Tongue (tissue), 3 donors: ENCODE measurements at places on chromosomes 5 and 9.
A peak's percentile ranks its signal among the peaks of the same experiment; 100 is the strongest.

- no peak for DNase-seq
Observed at GRCh38 chr5:30765227-30765626, 428.3 kb upstream of the CDH6 start.

- peak; percentile 95 for DNase-seq
Observed at GRCh38 chr9:71830929-71831328, 62.6 kb upstream of the CEMIP2 start.

- DNase-seq: no peak
Observed at GRCh38 chr9:115137526-115137925, 19.6 kb upstream of the TNC start.

DNA sequence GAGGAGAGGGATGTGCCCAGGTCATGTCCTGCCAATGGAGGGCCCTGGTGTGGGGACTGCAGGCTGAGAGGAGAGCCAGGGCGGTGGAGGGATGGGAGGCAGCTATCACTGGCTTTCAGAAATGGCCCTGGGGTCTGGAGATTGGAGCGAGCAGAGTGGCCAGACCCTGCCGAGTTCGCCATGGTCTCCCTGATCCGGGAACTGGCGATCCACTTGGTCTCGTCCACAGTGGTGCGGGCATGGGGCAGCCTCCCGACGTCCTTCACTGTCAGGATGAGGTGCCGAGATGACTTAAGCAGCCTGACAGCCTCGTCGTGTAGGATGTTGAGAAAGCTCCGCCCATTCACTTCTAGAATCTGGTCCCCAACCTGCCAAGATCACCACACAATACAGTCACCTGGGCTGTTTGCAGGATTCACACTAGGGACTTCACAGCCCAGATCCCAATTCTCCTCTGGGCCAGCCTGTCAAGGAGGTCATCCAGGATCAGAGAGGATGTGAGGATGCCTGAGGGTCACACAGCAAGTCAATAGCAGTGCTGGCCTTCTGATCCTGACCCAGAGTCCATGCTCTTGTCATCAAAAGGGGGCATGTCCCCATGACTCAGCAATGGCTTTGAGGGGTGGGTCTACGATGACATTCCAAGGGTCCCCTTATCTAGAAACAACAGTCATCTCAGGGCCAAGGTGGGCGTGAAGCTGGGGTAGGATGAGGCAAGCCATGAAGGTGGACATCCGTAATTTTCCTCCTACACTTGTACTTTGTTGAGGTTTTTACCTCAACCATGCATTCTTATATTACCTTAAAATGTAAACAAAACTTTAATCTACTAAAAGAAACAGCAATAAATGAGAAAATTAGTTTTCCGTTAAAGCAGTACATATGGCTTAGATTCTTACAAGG is 38.5 kb upstream of the AKNA start:
- DNase-seq: no peak

DNA sequence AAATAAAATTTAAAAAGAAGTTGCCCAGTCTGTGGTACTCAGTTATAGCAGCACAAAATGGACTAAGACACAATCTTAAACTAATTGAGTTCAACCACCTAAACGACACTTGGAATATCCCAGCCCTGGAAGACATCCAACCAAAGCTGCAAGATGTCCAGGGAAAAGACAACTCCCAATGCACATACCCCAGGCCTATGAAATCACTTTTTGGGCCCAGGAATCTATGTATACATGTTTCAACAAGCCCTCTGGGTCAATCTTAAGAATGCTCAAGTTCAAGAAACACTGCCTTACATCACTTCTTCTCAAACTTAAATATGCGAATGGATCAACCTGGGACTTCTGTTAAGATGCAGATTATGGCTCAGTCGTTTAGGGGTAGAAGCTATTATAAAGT is 148.6 kb downstream of the ELAVL2 start:
- no peak for DNase-seq

DNA sequence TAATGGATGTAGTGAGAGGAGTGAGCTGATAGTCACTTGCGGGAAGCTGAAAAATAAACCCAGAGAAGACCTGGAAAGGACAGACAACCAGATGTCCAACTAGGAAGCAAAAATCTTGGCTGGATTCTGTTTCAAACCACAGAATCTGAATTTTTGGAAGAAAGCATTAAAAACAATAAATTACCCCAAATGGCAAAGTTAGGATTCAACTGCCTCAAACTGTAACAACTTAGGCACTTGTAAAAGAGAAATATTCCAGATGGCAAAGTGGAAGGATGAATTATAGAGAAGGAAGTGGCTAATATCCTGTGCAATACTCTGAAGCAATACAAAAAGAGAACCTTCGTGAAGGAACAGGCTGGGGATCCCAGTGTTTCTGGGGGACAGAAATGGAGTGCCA is 46.8 kb upstream of the SLIT3 start:
- no peak for DNase-seq

GRCh38 chr9:5566054-5566618 is 55.8 kb downstream of the PDCD1LG2 start:
- DNase-seq: no peak

GRCh38 chr9:137376386-137376785 is 46.6 kb downstream of the EXD3 start:
- DNase-seq: no peak

DNA sequence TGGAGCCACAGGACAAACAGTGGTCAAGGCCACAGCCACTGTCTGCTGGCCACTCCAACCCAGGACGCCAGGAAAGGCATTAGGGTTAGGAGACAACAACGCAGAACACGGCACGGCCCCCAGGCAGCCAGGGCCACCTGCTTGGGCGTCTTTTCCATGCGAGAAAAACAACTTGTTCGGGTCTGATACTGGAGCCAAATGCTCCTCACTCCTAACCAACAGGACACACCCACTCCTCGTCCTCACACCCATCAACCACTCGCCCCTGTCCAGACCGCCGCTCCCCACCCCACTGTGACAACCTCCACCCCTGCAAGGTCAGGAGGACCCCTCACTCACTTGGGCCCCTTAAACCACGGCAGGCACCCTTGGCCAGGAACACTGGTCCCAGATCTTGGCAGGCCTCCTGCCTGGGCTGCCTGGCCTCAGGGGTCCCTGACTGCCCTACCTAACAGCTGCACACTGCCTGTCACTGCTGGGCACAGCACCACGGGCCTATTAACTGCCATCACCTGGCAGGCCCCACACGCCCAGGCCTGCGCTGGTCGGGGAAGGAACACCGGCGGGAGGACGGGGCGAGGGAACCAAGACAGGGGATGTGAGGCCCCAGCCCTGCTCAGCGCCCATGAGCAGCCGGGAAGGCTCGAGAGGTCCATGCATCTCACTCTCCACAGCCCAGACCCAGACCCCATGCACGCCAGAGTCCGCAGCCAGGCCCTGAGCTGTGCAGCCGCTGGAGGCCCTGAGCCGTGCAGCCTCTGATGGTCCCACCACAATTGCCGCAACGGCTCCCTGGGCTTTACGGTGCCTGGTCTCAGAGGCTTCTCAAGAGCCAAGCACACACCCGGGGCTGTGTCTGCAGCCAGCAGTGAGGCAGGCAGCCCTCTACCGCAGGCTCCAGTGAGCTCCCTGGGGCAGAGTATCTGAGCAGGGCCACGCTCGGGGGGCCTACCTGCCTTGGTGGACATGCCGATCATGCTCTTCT is 13.8 kb downstream of the CLPTM1L start:
- DNase-seq: peak; percentile 43

- no peak for DNase-seq
Observed at GRCh38 chr5:6358434-6358820, 19.9 kb downstream of the MED10 start.

DNA sequence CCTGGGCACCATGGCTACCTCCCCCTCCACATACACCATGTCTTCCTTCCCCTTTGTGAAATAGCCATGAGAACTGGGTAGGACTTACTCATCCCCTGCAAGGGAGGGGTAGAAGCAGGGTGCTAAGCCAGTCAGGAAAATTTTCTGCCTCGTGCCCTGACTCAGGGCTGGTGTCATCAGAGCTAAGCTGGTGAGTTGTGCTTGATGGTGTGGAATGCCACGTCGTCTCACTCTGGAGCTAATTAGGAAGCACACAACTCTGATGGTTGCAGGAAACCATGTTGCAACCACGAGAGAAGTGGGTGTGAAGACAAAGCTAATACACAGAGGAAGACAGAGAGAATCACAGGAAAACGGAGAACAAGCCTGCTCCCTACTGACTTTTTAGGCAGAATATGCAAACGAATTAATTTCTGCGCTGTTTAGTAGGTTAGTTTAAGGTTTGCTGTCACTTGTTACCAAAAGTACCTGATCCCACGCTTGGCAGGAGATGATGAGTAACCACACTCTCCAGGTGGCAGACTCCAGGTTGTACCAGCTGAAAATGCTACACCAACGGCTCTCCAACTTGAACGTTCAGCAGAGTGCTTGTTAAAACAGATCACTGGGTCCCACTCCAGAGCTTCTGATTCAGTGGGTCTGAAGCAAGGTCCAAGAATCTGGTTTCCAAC is 54.5 kb downstream of the STK10 start:
- no peak for DNase-seq

DNA sequence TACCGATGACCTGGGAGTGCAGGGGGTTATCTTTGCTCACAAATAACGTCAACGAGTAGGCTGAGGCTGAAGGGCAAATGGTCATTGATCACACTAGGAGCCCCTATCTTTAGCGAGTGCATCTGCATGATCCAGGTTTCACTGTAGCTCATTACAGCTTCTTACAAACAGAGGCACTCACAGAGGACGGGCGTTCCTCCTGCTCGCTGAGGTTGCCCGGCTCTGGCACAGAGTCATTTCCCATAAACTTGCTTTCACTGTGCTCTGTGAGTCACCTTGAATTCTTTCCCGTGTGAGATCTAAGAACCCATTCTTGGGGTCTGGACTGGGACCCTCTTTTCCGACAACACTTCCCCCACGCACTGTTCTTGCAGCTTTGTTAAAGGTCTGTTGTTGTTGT is 1.9 kb upstream of the PAEP start:
- no peak for DNase-seq

- no peak for DNase-seq
Observed at GRCh38 chr5:170442921-170443320, 53.8 kb upstream of the KCNMB1 start.

- peak; percentile 48 for DNase-seq
Observed at GRCh38 chr5:10533226-10533625, 30.6 kb upstream of the ANKRD33B start.

DNA sequence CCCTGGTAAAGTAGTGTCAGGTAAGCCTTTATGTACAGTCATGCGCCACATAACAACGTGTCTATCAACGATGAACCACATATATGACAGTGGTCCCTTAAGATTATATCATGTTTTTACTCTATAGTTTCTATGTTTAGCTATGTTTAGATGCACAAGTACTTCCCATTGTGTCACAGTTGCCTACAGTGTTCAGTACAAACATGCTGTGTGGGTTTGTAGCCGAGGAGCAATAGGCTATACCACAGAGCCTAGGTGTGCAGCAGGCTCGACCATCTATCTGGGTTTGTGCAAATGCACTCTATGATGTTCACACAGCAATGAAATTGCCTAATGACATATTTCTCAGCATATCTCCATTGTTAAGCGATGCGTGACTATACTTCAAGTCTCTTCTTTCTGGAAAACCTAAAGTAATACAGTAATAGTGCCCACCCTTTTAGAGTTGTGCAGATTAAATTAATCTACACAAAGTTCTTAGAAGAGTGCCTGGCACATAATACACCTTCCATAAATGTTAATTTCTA is 295.9 kb downstream of the ARHGAP26 start:
- DNase-seq: no peak

GRCh38 chr5:78671609-78672008 is 23.0 kb upstream of the LHFPL2 start:
- no peak for DNase-seq

DNA sequence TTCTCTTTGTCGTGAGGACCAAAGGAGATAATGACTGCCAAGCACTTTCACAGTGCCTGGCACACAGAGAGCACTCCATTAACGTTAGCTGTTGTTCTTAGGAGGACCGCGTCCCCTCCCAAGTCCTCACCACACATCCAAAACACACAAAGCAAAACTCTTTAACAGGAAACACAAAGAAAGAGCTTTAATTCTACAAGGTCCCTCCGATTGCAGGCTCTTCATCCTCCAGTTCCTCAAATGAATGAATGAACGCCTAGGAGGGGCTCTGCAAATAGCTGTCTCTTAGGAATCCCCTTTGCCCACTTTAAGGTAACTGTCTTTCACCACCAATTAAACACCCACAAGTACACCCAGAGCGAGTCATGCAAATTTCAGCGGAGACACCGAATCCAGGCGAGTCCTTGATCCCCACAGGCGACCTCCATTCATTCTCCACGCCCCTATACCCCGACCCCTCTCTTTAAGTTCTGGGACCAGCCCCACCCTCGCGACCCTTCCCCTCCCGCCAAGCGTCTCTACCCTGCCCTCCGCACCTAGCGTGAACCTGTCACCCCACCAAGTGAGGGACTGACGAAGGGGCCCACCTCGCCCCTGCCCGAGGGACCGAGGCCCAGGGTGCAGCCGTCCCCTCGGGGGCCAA is 644 bp downstream of the TSC1 start:
- DNase-seq: no peak

DNA sequence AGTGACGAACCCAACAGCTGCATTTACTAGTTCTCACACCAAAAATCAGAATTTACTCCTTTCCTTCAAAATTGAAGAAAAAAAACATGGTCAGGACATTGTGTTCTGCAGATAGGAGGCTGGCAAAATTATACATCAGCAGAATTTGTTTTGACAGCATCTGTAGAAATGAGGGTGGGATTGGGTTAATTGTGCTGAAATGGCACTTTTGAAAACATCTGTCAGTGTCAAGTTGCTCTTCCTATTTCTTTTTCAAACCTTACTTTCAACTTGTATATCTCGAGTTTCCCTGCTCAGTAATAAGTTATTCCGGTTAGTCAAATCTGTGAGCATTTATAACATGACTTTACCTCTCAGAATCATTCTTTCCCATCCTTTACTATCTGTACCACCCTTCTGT is 19.8 kb downstream of the WDR36 start:
- DNase-seq: no peak

- DNase-seq: no peak
Observed at GRCh38 chr9:72131206-72131605, 18.0 kb upstream of the GDA start.

DNA sequence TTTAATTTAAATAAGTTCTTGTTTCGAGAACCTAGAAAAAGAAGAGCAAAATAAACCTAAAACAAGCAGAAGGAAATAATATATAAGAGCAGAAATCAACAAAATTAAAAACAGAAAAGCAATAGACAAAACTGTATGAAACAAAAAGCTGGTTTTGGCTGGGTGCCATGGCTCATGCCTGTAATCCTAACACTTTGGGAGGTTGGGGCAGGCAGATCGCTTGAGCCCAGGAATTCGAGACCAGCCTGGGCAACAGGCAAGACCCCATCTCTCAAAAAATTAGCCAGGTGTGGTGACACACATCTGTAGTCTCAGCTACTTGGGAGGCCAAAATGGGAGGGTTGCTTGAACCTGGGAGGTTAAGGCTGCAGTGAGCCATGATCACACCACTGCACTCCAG is 59.2 kb upstream of the OTP start:
- DNase-seq: no peak
